Ovary (tissue), 10 donors: ENCODE measurements at places on chromosomes 12 and 14. TPM values are rescaled to one million over a fixed set of nuclear protein-coding genes. Genes with fewer than 3 reads are reported as not detected.

DNA sequence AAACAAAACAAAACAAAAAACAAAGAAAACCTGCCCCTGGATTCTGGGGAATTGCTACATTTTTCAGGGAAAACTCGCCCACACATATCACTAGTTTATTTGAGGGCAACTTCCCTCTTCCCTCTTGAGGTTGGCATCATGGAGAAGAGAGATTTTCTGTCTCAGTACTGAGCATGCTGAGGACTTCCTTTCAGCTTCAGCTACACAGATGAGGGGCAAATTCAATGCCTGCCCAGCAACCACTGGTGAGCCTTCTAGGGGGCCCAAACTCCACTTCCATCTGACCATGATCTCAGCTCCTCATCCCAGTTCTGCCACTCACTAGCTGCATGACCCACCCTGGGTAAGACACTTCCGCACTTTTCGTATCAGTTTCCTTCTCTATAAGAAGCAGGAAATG, 63.1 kb upstream of the SCN8A start:
- DNase-seq = no peak

- no peak for DNase-seq
Measured at GRCh38 chr14:99199846-99200653, 71.9 kb downstream of the BCL11B start.

GRCh38 chr14:103002578-103003350, 54.6 kb downstream of the CDC42BPB start:
- DNase-seq = no peak

GRCh38 chr14:76844223-76844622, 18.0 kb downstream of the LRRC74A start:
- peak; percentile 31 for DNase-seq

Gene DNAJC22
- 0.38 TPM for total RNA-seq

Gene NFE2
- 0.27 TPM for total RNA-seq
